ENCODE measurements at places on chromosomes 16 and 17.

- DNase-seq, result no peak
Measured at GRCh38 chr17:31935512-31935911, 1.3 kb upstream of the SUZ12 start.

DNA sequence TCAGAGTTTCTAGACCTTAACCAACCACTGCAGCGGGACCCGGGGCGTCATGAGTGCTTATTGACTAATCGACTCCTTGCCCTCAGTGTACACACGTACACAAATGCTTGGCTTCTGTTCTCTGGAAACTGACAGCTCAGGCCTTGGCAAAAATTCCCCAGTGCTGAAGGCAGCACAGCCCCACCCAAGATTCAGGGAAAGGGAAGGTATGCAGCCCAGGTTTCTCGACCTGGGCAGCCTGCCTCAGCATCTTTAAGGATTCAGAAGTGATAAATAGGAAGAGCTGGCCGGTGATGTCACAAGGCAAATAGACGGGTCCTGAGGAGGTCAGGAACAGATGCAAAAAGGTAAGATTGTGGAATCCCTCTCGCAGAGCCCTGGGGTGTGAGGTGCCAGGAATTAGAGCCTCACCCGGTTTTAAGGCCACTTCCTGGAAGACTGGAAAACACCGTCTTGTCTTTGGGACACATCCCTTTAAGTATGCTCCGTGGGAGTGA lies 9.0 kb upstream of the CDH3 start:
- DNase-seq, result no peak

DNA sequence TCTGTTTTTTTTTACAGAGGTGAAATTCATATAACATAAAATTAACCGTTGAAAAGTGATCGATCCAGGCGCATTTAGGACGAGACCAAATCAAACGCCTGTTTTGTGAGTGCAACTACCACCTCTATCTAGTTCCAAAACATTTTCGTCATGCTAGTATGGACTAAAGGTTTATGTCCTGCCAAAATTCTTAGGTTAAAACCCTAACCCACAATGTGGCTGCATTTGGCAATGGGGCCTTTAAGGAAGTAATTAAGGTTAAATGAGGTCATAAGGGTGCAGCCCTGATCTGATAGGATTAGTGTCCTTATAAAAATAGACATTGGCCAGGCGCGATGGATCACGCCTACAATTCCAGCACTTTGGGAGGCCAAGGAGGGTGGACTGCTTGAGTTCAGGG lies 32.8 kb upstream of the RCVRN start:
- no peak for DNase-seq

DNA sequence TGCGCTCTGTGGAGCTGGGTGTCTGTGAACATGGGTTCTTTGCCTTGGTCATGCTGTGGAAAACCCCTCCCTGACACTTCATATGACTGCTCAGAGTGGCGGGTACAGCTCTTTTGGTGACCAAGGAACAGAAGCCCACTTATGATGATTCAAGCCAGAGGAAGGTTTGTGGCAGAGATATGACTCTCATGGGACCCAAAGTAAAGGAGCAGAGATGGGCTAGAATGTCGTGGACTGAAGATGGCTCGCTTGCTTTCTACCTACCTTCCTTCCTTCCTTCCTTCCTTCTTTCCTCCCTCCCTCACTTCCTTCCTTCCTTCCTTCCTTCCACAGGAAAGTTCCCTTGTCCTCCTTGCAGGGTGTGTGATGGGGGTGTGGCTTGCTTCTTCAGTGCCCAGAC lies 169.7 kb upstream of the IRX3 start:
- DNase-seq, result no peak

- no peak for DNase-seq
Measured at GRCh38 chr17:15238676-15239422, 26.3 kb downstream of the PMP22 start.

DNA sequence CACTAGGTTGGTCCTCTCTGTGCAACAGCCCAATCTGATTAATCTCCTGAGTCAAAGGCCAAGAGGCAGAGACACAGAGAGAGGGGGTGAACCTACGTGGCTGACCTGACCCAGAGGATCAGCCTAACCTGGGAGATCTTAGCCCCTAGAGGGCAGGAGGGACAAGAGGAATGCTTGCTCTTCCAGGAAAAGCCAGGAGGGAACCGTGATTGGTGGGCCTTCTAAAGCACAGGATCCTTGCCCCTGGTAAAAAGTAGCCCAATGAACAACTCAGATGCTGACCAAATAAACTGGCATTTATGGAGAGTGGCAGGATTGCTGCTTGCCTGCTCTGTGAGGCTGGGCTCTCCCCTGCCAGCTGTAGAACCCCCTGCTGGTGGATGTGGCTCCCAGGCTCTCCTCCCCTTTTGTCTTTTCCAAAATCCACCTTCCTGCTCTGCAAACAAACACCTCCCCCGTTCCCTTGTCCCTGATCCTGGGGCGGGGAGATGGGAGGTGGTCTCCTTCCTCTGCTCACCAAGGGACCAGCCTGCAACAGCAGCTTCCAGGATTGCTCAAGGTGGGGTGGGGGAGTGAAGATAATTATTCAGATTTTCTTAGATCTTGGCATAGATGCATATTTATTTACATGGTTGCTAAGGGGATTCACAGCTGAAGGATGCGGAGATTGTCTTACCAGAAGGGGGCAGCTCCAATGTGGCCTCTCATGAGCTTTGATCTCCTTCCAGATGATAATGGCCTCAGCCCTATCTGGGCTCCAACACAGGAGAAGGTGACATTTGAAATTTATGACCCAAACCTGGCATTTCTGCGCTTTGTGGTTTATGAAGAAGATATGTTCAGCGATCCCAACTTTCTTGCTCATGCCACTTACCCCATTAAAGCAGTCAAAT lies 71.9 kb downstream of the SDR42E1 start:
- peak; percentile 37 for DNase-seq

GRCh38 chr16:64398793-64399192 lies 723.1 kb downstream of the CDH11 start:
- DNase-seq, result no peak

DNA sequence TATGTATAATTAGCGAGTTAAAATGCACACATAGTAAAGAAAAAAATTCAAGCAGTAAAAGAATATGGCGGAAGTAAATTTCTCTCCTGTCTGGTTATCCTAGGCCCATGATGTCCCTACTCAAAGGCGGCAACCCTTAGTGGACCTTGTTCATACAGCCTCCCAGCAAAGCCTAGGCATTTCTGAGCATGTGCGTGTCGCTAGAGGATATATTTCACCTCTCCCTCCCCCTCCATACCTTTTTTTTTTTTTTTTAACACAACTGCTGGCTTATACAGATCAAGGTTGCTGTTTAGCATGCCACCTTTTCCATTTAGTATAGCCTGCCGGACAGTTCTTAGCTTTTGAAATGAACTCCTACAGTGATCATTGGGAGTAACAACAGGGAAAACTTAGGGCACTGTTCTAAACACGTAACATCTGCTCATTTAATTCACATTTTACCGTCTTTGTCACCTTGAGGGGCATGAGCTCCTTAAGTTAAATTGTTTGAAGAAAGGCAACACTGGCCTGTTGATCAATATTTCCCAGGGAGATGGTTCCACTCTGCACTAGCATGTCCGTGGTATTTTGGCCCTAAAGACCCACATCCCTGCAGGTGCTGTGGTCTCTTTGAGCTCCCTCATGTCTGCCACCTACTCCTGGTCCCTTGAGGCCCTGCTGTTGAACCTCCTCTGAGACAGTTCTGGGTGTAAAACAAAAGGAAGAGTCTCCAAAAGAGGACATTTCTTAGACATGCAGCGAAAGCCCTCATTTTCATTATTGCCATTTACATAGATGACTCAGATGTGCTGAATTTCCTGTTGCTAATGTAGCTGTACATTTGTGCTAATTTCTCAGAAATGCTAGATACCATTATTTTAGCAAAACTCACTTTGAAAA lies 4.1 kb upstream of the TNFRSF13B start:
- no peak for DNase-seq

DNA sequence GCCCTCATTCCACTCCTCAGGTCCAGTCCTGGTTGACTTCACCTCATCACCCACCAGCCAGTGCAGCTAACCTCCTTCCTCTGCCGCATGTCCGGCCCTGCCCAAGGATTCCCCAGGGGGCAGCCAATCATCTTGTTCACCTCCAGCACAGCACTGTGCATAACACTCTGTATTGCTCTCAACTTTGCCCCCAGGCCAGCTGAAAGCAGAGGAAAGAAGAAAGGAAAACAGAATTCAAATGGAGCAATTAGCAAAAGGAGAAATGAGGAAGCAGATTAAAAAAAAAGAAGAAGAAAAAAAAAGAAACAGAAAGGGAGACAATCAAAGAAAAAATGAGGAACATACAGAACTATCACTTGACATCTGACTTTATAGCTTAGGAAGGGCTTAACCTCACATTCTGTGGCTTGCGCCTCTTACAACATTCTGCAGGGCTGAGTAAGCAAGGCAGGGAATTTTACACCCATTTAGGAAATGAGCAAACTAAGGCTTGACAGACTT lies 26.1 kb downstream of the GAS7 start:
- no peak for DNase-seq

DNA sequence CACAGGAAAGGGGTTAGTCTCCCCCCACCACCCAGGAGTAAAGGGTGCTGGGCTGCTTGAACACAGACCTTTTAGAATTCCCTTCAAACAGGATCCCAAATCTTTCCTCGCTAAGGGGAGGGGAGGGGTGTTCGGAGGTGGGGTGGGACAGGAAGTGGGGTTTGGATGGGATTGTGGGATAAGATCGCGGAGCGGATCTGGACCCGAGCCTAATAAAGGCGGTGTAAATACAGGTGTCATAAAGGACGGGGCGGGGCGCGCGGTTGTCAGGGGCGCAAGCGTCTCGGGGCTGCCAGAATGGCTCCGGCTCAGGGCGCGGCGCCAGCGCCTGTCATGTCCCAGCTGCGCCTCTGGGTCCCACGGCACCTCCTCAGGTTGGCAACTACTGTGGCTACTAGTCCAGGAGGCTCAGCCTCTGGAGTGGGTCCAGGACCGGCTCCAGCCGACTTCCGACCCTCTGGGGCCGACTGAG lies 59.8 kb upstream of the FBXO47 start:
- DNase-seq, result no peak

DNA sequence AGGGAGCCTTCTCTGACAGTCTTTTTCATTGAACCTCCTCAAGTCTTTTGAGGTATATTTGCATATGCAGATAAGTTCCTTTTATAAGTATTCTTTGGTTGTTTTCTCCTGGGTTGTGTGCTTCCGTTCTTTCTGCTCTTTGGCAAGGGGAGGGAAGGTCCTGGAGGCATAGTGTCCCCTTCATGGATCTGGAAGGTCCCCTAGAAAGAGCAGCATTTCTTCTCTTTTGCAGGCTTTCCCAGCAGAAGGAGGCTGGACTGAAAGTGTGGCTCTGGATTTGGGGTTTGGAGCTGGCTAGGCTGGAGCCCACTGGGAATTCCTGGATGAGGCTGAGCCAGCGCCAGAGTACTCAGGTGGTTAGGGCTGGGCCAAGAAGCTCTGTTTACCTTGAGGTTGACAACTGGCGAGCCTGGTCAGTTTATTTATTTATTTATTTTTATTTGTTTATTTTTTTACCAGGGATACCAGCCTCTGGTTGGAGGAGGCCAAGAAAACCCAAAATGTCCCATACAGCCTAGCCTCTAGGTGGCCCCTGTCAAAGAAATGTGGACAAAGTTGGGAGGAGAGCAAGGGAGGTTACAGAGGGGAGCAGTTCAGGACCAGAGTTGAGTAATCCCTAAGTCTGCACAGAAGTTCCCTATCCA lies 5.4 kb upstream of the TOP2A start:
- no peak for DNase-seq

GRCh38 chr17:9676820-9677310 lies 31.5 kb downstream of the USP43 start:
- no peak for DNase-seq

- DNase-seq, result peak; percentile 83
Measured at GRCh38 chr16:58123896-58124600, 5.1 kb downstream of the CFAP20 start.

GRCh38 chr16:4626396-4626795 lies 1.8 kb downstream of the MGRN1 start:
- DNase-seq, result no peak

DNA sequence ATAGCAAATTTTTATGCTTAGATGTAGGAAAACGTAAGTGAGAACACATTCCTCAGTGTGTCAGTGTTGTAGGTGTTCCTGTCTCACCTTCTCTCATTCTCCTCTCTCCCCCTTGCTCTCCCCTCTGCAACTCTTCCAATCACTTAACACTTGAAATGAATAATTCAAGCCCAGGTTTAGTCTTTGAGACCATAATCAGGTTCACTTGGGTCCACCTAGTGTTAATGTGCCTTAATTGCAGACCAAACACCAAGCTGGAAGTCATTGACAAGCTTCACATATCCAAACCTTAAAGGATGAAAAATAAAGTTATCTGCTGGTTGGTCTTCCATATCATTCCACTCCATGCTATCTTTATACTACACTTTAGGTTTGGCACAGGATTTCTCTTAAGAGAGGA lies 37.0 kb downstream of the STXBP4 start:
- DNase-seq, result peak; percentile 14

- DNase-seq, result no peak
Measured at GRCh38 chr17:37678036-37678435, 34.8 kb upstream of the DDX52 start.

- DNase-seq, result no peak
Measured at GRCh38 chr17:68470961-68471360, 13.7 kb upstream of the WIPI1 start.

GRCh38 chr16:81436386-81436785 lies 8.2 kb upstream of the CMIP start:
- no peak for DNase-seq

DNA sequence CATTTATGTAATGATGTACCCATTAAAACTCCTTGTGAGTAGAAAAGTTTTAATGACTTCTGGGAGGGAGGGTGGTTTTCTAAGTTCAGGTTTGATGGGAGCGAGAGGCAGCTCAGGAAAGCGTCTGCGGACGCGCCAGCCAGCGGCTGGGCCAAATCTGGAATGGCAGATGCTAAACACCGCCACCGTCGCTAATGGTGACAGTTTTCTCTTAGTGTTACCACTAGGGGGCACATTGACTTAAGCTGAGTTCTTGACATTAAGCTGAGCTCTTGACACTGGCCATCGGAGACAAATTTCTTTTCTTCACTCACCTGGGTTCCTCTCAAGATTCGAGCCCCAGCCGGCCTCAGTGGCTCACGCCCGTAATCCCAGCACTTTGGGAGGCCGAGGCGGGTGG lies 6.7 kb downstream of the TRPV1 start:
- no peak for DNase-seq

DNA sequence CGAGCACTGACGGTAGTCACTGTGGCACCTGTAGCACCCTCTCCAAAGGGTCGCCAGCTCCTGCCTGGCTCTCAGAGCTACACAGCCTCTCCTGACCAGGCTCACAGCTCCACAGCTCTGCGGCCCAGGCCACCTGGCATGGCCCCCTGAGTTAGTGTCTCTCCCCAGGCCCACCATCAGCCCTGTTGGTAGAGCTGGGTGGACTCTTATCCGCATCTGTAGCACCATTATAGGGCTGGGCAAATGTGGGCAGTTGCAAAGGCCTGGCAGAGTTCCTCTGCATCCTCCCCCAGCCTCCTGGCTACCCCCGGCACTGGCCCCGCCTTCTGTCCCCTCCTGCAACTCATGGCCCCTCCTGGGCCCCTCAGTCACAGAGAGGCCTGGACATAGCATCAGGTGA lies 18.2 kb downstream of the SCGB1C2 start:
- DNase-seq, result no peak

GRCh38 chr17:66472123-66472522 lies 169.7 kb downstream of the PRKCA start:
- DNase-seq, result no peak
